ENCODE measurements at places on chromosomes 6 and 20.

GRCh38 chr6:46263707-46264086 lies 92.9 kb upstream of the ENPP5 start:
- no peak for DNase-seq

GRCh38 chr6:150202934-150203333 lies 60.1 kb downstream of the PPP1R14C start:
- DNase-seq = no peak

DNA sequence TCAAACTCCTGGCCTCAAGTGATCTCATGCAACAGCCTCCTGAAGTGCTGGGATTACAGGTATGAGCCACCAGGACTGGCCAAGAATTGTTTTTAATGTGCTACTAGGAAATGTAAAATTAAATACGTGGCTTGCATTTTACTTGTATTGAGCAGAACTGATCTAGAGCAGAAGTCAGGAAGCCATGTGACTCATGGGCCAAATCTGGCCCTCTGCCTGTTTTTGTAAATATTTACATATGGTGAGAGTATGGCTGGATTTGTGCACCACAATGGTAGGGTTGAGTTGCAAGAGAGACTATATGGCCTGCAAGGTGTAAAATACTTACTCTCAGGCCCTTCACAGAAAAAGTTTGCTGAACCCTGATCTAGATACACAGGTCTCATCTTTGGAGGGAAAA lies 75.8 kb downstream of the LAMP5 start:
- no peak for DNase-seq

DNA sequence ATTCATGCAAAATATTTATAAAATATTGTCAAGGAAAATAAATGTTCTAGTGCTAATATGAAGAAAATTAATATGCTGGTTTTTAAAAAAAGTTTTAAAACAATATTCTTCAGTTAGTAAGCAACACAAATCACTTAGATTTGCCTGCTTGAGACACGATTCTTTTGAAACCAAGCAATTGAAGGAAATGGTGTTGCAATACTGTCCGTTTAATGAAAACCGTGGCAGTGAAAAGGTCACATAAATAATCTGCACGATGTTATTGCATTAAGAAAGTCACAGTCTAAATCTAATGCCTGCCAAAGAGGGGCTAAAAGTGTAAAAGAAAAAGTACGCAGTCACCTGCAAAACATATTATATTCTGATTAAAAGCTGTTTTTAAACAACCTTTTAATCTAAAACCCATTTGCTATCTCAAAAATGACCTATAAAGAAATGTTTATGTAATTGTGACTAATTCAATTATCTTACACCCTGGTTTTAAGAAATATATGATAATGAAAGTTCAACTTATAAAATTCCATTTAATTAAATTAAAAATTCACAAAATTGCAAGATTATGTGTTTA lies 143.0 kb downstream of the GMDS start:
- DNase-seq = no peak

DNA sequence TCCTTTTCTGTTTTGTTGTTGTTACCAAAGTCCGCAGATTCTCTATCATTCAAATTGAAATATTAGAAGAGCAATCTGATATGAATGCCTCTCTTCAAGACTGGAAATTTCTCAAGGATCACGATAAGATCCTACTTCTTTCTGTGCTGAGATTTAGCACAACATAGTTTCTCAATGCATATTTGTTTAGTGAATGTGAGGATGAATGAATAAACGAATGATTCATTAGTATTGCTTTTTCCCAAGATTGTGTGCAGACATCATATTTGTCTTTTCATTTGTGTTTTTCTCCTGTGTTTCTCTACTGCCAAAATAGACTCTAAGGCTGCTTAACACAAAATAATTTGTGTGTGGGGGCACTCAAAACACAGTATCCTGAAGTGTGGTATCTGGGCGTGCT lies 862.7 kb upstream of the MAP3K7 start:
- no peak for DNase-seq

DNA sequence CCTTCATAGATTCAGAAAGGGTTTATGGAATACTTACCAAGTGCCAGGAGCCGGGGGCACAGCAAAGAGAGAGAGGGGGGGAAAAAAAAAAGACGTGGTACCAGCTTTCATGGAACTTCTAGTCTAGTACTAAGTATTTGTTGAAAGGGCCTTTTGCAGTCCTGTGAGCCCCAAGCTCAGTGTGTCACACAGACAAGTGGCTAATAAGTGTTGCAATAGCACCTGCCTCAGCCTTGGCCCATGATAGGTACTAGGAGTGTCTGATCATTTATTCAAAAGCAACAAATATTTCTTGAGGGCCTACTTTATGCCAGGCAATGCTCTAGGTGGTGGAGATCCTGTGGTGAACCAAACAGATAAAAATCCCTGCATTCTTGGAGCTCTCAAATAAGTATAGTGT lies 7.9 kb downstream of the MYLK2 start:
- no peak for DNase-seq

DNA sequence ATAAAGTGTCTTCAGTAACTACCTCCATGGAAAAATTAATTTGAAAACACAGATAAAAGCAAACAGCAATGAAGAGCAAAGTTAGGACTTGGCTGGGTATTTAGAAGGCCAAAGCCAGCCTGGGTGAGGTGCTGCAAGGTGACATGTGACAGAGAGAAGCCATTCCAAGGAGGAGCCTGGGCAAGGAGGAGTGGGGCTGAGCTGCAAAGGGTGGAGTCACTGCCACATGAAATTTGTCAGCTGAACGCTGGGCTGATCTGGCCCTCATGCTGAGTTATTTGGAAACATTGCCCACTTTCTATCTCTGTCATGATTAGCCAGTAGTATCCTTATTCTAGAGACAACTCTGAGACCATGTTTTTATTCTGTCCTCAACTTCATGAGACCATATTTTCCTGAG lies 76.3 kb downstream of the PERP start:
- DNase-seq = no peak

DNA sequence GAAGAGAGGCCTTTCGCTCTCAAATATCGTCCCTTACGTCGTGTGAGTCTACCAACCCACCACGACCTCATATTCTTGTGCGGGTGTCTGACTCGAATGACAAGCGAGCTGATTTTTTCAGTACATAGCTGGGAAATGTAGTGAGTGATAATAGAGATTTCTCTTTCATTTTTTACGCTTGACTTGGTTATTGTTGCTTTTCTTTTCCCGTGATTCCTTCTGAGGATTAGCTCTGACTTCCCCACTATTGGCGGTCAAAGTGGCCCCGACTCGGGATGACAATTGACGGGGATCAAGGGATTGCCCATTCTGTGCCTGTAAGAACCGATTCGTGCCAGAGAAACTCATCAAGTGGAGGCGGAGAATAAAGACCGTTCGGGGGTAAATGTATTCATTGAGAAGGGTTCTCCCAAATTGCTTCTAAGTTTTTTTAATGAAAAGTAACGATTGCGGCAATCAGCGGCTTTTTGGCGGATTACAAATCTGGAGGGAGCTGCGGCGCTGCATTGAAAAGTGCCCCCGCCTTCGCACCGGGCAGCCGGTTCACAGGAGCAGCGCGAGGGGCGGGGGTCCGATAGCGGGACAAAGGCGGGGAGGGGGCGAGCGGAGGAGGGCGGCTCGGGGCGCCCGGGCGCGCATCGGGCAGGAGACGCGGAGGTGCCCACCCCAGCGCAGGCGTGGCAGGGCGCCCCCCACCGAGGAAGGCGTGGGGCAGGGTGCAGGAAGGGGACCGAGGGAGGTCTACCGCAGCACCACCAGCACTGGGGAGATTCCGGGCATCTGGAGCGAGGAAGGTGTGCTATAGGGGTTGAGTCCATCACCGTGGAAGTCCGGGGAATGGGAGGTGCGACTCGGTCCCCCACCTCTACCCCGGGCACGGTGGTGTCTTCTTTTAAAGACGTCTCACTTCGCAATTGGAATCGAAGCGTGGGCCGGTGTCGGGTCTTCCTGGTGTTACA lies 44.5 kb upstream of the OSTM1 start:
- DNase-seq = no peak
